ENCODE measurements at places on chromosomes 11 and 22. TPM values are rescaled to one million over a fixed set of nuclear protein-coding genes. Genes with fewer than 3 reads are reported as not detected.

- no peaks in the 10 kb centered on the region for H3K27me3 ChIP-seq
- H3K4me3 ChIP-seq, result no peak overlapping the region
- no peak for DNase-seq
- no peak overlapping the region for H3K27ac ChIP-seq
- H3K4me1 ChIP-seq, result no peaks in the 10 kb centered on the region
These were observed 57.8 kb downstream of the SPATA19 start for GRCh38 chr11:133787379-133788141.

- H3K36me3 ChIP-seq, result no peaks in the 10 kb centered on the region
- no peaks in the 10 kb centered on the region for H3K27me3 ChIP-seq
- peak overlapping the region; percentile 51 for H3K27ac ChIP-seq
- no peaks in the 10 kb centered on the region for H3K4me1 ChIP-seq
- no peak for DNase-seq
These were observed 26.9 kb downstream of the CD82 start for GRCh38 chr11:44592125-44592940.

- H3K27ac ChIP-seq, result peak overlapping the region; percentile 77
- peak; percentile 56 for DNase-seq
- no peaks in the 10 kb centered on the region for H3K4me1 ChIP-seq
- H3K4me3 ChIP-seq, result no peak overlapping the region
- no peaks in the 10 kb centered on the region for H3K27me3 ChIP-seq
These were observed 22.1 kb upstream of the KRTAP5-7 start for GRCh38 chr11:71505001-71505400.

DNA sequence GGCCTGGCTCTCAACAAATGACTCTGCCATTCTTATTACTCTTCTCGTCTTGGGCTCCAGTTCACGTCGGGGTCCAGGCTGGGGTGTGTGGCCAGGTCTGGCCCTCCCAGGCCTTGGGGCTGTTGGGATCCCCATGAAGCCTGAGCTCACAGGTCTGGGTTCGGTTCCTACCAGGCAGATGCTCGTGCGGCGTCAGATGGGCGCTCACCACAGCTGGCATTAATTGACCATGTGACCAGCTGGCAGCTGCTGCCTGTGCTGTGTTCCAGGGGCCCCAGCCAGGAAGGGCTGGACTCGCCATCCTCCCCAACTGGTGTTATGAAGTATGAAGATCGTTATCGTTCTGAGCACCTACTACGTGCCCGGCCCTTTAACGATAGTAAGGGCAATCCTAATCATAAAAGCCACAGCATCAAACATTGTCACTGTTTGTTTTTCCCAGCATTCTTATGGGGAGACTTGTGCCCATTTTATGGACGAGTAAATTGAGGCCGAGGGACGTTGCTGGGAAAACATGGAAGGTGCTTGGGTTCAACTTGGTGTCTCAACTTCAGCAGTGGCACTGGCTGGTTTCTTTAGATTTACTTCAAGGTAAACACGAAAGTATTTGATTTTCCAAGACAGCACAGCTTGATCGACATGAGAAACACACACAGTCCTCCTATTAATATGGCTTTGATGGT is 26.8 kb upstream of the CACNG2 start:
- no peaks in the 10 kb centered on the region for H3K36me3 ChIP-seq
- no peak overlapping the region for H3K4me3 ChIP-seq
- H3K27me3 ChIP-seq, result no peaks in the 10 kb centered on the region
- no peak overlapping the region for H3K27ac ChIP-seq
- no peaks in the 10 kb centered on the region for H3K4me1 ChIP-seq

DNA sequence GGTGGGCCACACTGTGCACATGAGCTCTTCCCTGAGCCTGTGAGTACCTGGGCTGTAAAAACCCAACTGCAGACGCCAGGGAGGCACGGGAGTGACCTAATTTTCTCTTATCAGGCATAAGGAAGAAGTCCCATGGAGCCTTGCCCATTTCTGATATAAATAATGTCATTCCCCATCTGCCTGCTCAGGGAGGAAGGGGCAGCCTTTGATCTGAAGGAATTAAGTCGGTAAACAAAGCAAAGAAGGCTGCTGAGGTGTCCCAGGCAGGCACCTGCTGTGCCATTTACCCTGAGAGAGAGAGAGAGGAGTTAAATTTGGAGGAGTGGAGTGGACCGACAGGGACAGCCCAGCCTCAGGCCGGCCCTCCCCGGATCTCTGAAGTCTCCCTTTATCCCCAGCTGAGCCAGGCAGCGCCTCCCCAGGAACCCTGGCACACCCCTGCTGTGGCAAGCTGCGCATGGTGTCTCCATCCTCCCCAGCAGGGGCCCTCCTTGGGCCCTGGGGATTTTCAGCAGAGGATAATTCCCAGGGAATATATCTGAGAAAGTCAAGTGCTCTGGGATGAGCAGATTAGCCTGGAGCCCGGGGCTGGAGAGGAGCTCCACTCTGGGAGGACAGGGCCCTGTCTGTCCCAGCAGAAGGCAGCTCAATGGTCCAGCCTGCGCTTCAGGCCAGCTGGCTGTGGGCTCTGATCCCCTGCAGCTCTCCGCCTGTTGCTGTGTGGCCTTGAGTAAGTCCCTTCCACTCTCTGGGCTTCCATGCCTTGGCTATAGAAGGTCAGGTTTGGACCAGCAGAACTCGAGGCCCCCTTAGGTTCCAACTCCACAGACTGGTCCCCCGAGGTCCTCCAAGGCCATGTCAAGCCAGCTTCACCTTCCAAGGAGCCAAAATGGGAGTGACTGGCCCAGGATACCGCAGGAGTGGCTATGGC is 17.5 kb upstream of the CABP7 start:
- peak overlapping the region; percentile 69 for H3K27ac ChIP-seq
- H3K4me3 ChIP-seq, result no peak overlapping the region
- H3K4me1 ChIP-seq, result peaks cover 12% of the 10 kb centered on the region
- H3K27me3 ChIP-seq, result no peaks in the 10 kb centered on the region
- peak; percentile 41 for DNase-seq

- H3K4me1 ChIP-seq, result peaks cover 18% of the 10 kb centered on the region
- H3K36me3 ChIP-seq, result no peaks in the 10 kb centered on the region
- no peak for DNase-seq
- H3K27ac ChIP-seq, result peak overlapping the region; percentile 69
These were observed 519 bp upstream of the PDE3B start for GRCh38 chr11:14642873-14643696.

The FADS2 gene
- 67.8 TPM for polyA plus RNA-seq

The OR52E2 gene
- polyA plus RNA-seq, result not detected

The MMP12 gene
- 2.0 TPM for polyA plus RNA-seq

The SMIM35 gene
- not detected for polyA plus RNA-seq

The GGTLC3 gene
- not detected for polyA plus RNA-seq

The STT3A gene
- polyA plus RNA-seq, result 101 TPM
